ENCODE measurements at places on chromosomes 5 and 9.

- no peak for DNase-seq
Observed at GRCh38 chr5:20956134-20956533, 968.1 kb upstream of the CDH18 start.

DNA sequence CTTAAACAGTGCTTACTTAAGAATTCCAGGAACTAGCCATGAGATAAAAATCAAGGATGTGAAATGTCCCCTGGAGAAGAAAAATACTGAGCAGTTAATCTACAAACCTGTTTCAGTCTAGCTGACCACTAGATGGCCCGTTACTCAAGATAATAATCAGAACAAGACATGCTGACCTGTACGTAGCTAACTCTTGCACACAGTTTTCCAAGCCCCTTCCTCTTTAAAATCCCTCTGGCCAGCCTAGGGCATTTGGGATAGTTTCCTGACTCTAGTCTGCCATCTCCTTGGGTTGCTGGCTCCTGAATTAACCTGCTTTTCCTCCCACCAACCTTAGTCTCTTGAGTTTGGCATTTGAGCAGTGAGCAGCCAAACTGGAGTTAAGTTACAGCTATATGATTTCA is 59.2 kb upstream of the TRAF1 start:
- no peak for DNase-seq

- DNase-seq, result no peak
Observed at GRCh38 chr5:74570250-74570649, 70.3 kb downstream of the ENC1 start.

GRCh38 chr5:11334404-11334803 is 569.8 kb downstream of the CTNND2 start:
- no peak for DNase-seq

DNA sequence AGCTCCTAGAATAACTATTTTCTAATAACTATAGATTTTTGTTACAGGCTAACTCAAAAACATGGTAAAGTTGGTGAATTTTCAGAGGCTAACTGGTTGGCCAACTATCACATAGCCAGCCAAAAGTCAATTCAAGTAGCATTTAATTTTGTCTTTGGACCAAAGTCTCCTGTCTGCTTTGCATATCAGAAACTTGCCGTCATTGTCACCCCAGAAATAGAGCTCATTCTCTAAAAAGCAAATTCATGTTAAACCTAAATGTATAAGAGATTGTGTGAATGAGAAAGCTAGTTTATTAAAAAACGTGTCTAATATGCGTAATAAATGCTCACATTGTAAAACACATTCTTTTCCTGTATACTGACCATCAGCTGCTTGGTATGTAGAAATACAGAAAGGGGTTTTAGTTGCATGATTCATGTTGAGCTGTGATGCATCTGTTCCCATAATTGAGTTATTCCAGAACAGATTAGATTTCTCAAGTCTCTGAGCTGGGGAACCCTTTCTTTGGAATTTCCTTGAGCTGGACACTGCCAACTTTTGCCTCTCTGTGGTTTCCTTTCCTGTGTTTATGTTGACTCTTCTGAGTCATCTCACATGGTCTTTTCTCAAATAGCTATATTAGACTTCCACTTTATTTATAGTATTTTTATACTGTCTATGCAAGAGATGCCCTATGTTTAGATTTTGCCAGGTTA is 7.3 kb downstream of the SRFBP1 start:
- DNase-seq, result no peak

- no peak for DNase-seq
Observed at GRCh38 chr9:19283072-19283710, 52.7 kb downstream of the DENND4C start.

DNA sequence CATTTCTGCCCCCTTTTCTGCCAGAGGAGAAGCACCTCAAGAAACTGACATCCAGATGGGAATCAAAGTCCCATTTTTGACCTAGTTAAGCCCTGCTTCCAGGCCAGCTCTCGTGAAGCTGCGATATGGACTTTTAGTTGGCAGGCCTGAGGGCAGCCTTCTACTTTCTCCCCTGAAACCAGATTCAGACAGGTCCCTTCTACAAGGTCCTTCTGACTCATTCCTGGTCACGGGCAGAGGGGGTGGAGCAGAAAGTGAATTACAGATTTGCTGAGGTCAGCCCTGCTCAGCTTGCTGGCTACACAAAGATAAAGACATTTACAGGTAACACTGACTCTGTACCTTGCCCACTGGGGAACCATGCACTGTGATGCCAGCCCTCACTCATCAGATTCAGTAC is 52.8 kb upstream of the TUT7 start:
- no peak for DNase-seq
